ENCODE measurements at places on chromosomes 1 and 21.

- DNase-seq = no peak
These were observed 39.8 kb downstream of the MTR start for GRCh38 chr1:236834876-236835275.

DNA sequence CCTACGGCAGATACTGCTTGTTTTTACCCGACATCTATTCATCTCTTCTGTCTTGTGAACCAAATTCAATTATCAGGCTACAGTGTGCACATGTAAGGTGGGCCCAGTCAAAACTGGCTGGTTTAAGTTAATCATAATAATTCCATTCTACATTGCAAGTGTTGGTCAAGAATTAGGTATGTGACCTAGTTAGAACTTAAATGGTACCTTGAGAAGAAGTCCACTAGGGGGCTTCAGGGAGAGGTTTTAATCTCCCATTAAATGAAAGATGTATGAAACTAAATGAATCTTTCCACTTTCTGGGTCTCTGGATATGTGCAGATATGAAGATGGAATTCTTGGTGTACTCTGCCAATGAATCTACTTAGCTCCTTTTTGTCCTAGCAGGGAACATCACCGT, 187.1 kb downstream of the CDC42BPA start:
- no peak for DNase-seq

- DNase-seq = no peak
These were observed 28.6 kb downstream of the ERG start for GRCh38 chr21:38469642-38470041.

- no peak for DNase-seq
These were observed 4.8 kb upstream of the SLC2A1 start for GRCh38 chr1:42963378-42964043.

- no peak for DNase-seq
These were observed 85.9 kb downstream of the KCNJ15 start for GRCh38 chr21:38342739-38343138.

- no peak for DNase-seq
These were observed 18.9 kb upstream of the IPP start for GRCh38 chr1:45769261-45769932.

DNA sequence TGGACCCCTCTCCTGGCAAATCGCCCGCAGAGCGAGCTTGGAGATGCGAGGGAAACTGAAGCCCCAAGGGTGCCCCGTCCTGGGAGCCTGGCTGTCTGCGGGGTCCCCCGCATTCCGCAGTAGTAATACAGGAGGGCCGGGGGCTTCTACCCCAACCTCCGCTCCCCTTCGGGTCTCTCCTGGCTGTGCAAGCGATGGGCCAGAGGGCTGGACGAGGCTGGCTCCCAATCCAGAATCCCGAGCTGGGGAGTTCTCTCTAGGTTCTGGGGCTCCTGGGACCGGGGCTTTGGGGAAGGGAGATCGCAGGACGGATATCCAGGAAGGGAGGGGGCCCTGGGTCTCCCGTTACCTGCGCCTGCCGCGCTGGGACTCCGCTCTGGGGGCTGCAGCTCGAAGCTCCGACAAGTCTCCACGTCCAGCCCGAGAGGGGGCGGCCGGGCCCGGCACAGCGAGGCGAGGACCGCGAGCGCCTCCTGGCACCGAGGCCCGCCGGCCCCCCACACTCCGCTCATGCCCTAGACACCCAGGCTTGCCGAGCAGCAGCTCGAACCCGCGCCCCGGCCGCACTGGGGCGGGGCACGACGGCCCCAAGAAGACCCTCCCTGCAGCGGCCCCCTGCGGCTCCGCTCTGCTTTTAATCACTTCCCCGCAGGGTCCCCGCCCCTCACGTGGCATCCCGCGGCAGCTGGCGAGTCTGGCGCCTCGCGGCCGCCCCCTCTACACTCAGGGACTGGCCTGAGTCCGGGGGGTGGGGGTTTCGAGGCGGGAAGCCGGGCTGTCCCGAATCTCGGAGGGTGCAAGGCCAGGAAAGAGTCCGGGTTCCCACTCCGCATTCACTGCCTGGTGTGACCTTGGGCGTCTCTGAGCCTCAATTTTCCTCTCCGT, at the start of gene SYT6:
TSS of gene SYT6 (minus strand) at position 609 of the 885 bp plus-strand sequence. CDS start at position 512, 97 bp downstream.
- DNase-seq = no peak
